ENCODE measurements at places on chromosomes 2 and 18.

- DNase-seq: no peak
Observed at GRCh38 chr2:212712466-212712865, 173.9 kb upstream of the ERBB4 start.

DNA sequence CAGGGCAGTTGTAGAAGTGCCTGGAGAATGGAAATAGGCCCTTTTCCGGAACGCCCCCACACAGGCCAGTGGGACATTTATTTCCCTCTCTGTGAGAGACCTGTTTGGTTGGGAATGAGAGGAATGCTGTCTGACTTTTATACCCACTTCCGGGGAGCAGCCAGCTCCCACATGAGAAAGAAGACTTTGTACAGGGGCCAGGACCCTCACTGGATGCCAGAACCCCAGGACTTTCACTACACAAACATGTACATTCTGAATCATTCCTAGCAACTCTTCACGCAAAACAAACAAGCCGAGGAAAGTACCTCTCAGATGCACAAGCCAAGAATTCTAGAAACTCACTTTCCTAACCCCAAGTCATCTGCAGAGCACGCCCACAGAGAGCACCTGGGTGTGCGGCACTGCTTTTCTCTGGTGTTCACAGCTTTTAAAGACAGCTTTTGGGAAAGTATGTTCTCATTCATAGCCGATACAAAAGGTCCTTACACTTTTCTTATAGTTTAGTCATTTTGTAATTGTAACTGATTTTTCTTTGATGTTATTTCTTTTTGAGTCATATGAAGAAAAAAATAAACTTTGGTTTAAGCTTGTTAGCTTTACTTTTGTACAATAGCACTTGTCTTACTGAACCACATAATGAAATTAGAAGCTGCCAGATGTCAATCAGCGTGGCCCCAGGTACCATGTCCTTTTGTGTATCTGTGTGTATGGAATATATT lies 856.1 kb upstream of the ID2 start:
- peak; percentile 38 for DNase-seq

DNA sequence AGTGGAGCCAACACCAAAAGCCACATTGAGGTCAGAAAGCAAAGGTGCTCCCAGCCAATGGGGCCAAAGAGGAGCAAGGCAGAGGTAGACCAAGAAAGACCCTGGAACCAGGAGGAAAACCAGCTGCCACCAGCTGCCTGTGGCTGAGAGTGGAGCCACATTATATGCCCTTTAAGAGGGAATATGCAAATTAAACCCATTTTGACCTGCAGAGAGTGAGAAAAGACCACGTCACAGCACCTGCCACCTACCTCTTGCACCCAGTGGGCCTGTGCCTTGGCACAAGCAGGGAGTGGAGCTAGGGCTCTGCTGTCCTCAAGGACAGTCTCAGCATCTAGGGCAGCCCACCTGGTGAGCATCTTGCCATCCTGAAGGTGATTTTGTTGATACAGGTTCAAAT lies 161.3 kb downstream of the MTCL1 start:
- DNase-seq: no peak

DNA sequence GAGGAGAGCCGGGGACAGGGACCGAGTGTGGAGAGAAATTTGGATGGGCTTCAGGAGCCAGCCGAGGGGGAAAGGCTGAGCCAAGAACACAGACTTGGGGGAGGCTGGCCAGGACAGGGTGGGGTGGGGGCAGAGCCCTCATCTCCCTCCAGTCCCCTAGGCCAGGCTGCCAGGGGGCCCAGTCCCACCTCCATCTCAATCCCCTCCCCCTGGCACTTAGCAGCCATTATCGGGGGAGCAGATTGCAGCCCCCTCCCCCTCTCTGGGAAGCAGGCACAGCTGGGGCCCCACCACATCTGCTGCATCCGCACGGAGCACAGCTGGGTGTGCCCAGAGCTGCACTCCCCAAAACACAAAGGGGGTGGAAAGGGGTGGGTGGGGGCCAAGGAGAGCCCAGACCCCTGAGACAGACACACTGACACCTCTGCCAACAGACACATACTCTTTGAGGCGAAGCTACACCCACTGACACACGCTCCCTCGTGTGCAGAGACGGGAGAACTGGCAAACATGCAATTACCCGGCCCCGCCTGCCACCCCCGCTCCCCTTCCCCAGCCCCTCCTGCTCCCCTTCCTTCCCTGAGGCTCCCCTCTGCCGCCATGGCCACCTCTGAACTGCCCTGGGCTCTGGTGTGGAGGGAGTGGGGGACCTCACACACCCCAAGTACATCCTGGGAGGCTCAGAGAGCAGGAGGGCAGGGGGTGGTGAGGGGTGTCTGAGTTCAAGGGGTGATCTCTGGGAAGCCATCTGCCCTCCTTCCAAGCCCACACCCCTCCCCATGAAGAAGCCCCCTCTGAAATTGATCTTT lies 5.1 kb upstream of the ASIC4 start:
- DNase-seq: no peak

Measured in fibroblast of pulmonary artery (primary cell).